Right atrium auricular region (tissue), 2 donors: ENCODE measurements at places on chromosomes 5 and 9.

DNA sequence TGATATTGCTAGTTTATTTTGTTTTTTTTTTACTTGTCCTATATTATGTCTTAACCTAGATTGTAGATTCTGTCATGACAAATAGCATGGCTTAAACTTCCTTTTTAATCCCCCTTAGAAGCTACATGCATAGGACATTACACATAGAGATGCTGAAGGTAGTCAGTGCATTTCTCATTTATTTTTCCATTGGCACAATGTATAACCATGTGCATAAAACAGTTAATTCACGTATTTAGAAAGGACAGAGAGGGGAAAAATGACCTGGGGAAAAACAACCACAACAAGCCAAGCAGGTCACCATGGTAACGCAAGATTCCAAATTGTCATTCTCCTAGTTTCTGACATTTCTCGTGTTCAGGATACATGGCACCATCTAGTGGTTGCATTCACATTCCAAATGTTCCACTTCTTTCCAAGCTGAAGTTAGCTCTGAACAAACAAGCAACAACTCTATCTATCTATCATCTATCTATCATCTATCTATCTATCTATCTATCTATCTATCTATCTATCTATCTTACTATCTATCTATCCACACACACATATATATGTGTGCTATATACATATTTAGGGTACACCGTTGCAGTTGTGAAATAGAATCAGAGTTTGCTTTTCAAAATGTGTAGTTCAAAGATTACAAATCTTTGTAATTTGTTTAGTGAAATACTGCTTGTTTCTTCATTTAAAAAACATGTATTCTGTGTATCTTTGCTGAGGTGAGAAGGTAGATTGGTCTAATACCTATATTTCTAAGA lies 487.2 kb upstream of the ST8SIA4 start:
- no peak for DNase-seq

- no peak for DNase-seq
Measured at GRCh38 chr5:143166090-143166489, 237.4 kb downstream of the NR3C1 start.

GRCh38 chr9:77817590-77818311 lies 169.6 kb upstream of the GNA14 start:
- no peak for DNase-seq

DNA sequence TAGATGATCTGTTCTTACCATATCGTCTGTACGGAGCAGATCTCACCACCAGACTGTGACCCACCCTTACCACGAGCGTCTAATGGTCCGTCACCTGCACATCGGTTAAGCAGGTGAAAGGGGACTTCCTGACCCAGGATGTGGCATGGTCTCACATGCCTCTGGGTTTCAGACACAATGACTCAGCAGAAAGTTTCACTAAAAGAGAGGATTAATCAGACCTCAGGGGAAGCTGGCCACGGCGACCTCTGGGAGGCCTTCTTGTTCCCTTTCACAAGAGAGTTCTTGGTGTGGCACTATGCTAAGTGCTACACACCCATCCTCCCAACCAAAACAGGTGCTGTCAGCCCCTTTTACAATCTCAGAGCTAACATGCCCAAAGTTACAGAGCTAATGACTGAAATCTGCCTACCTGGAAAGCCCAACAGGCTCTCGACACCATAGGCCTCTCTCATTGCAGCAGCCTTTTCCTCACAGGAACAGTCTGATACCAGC lies 41.6 kb downstream of the ADAMTS12 start:
- no peak for DNase-seq
